ENCODE measurements at places on chromosomes 7 and 10. TPM values are rescaled to one million over a fixed set of nuclear protein-coding genes. Genes with fewer than 3 reads are reported as not detected.
A peak's percentile ranks its signal among the peaks of the same experiment; 100 is the strongest.

The BUB3 gene
- total RNA-seq, result 83.4 TPM

- no peak overlapping the region for H3K27ac ChIP-seq
- no peaks in the 10 kb centered on the region for H3K4me1 ChIP-seq
- no peak overlapping the region for H3K4me3 ChIP-seq
- no peak for DNase-seq
- H3K36me3 ChIP-seq, result no peaks in the 10 kb centered on the region
These were observed 24.0 kb upstream of the ERCC6 start for GRCh38 chr10:49562893-49563292.

DNA sequence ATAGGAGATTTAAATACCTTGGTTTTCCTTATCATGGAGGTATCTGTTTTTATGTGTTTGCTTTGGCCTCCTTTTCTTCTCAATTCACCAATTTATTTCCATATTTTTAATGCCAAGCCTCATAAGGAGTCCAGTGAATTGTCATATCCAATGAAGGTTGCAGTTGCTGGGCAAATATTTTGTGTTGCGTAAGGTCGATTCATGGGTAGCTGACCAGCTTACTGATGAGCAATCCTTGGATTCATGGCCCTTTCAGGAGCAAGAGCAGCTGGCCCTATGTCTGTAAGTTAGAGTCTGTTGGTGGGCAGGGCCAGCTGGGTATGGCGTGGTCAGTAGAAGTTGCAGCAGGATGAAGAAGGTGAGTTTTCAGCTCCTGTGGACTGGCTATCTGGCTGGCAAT, 182.9 kb downstream of the PFKFB3 start:
- DNase-seq, result no peak
- no peak overlapping the region for H3K27ac ChIP-seq

The GPR85 gene
- total RNA-seq, result not detected

GRCh38 chr10:33336582-33337325, 2.3 kb upstream of the NRP1 start:
- DNase-seq, result peak; percentile 31
- H3K27me3 ChIP-seq, result no peaks in the 10 kb centered on the region
- H3K36me3 ChIP-seq, result no peaks in the 10 kb centered on the region
- peak overlapping the region; percentile 41 for H3K4me3 ChIP-seq

DNA sequence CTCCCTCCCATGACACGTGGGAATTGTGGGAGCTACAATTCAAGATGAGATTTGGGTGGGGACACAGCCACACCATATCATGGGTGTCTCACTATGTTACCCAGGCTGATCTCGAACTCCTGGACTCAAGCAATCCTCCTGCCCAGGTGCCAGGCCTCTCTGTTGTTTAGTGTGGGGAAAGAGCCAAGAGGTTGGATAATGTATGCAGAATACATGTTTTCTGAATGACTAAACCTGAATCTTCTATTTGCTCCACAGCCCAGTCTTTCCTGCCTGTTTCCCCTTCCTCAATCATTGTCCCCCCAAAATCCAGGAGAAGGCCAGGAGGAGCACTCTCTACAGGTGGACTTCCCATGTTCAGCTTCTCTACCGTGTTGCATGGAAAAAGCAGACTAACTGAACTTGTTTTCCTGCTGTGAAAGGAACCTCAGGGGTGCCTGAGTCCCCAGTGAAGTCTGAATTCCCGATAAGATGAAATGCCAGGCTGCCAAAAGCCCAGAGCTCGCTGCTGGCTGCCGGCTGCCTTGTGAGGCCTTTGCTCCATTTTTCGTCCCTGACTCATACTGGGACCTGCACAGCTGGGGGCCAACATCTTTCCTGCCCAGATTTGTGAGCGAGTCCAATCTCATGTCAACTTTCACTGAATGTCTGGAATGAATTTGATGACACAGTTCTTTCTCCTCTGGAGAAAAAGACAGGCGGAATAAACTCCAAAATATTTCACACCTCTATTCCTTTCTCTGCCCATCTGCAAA, 588.0 kb downstream of the CALN1 start:
- H3K4me3 ChIP-seq, result no peak overlapping the region
- DNase-seq, result no peak

The CYP26C1 gene
- not detected for total RNA-seq

The NPY4R2 gene
- total RNA-seq, result 1.6 TPM

DNA sequence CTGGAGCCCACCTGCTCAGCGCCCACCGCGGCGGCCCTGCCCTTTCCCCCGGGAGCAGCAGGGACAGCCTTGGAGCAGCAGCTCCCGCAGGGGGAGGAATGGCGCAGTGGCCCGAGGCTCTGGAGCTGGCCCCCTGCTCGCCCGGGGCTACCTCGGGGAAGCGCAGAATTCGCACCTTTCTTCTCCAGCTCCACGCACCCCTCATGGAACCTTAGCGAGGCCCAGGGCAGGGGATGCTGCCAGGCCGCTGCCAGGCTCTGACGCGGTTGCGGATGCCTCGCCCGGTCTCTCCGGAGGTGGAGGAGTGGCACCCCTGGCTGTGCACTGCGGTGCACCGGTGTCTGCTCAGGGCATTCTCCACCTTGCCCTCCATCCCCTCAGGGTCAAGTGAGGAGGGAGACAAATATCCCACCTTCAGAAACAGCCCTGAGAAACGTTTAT, 84.9 kb upstream of the MKI67 start:
- DNase-seq, result no peak
- H3K36me3 ChIP-seq, result no peaks in the 10 kb centered on the region
- H3K4me3 ChIP-seq, result peak overlapping the region; percentile 58
- H3K27ac ChIP-seq, result peak overlapping the region; percentile 59
- H3K4me1 ChIP-seq, result peaks cover 9% of the 10 kb centered on the region

GRCh38 chr10:7512487-7512886, 101.7 kb upstream of the SFMBT2 start:
- H3K36me3 ChIP-seq, result no peaks in the 10 kb centered on the region
- H3K4me3 ChIP-seq, result no peak overlapping the region
- no peak for DNase-seq

The UCN3 gene
- total RNA-seq, result not detected

- DNase-seq, result no peak
- H3K4me1 ChIP-seq, result no peaks in the 10 kb centered on the region
- H3K36me3 ChIP-seq, result no peaks in the 10 kb centered on the region
- H3K4me3 ChIP-seq, result no peak overlapping the region
- H3K27ac ChIP-seq, result no peak overlapping the region
These were observed 336.6 kb downstream of the HPSE2 start for GRCh38 chr10:98899018-98899417.

- DNase-seq, result no peak
- no peaks in the 10 kb centered on the region for H3K4me1 ChIP-seq
- no peak overlapping the region for H3K27ac ChIP-seq
- no peaks in the 10 kb centered on the region for H3K27me3 ChIP-seq
- no peaks in the 10 kb centered on the region for H3K36me3 ChIP-seq
These were observed 48.5 kb downstream of the LRRC18 start for GRCh38 chr10:48890888-48891850.

The DKK1 gene
- total RNA-seq, result not detected

GRCh38 chr7:120703585-120704240, 154.2 kb downstream of the TSPAN12 start:
- no peaks in the 10 kb centered on the region for H3K27me3 ChIP-seq
- no peaks in the 10 kb centered on the region for H3K4me1 ChIP-seq
- no peak overlapping the region for H3K27ac ChIP-seq
- no peak for DNase-seq

- no peaks in the 10 kb centered on the region for H3K36me3 ChIP-seq
- peaks cover 55% of the 10 kb centered on the region for H3K4me1 ChIP-seq
- H3K27me3 ChIP-seq, result peaks cover 99% of the 10 kb centered on the region
- no peak for DNase-seq
- no peak overlapping the region for H3K4me3 ChIP-seq
These were observed 652 bp downstream of the HMX2 start for GRCh38 chr10:123148414-123149161.

DNA sequence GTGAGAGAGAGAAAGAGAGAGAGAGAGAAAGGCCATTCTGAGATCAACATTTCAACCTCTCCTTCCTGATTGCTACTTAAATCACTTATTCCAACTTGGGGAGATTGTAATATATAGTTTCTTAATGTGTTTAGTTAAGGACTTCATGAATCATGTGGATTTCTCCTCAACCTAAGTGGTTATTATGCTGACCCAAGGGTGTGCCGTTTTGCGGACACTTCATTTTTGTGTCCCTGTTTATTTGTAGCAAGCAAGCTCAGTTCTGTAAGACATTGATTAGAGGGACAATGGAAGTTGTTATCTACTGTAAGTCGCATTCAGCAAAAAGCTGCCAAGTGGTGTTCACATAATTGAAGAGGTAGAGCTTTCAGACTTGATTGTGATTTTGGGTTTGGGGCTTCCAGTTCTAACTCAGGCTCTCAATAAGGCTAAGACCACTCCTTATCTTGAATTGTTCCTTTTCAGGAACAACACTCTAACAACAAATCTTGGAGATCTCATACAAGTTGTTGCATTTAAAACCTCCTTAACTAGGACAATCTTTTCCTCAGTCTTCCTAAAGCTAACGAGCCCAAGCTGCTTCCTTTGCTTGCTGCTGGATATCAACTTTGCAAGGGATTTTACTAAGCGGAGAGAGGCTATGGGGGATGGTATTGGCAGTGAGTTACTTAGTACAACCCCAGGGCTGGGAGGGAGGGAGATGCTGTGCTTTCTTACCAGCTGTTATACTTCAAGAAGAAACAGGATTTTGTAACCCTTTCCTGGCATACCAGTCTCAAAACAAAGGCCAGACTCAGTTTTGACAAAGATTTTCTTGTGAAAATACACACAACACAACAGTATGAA, 19.8 kb upstream of the COL1A2 start:
- peak; percentile 38 for DNase-seq
- no peaks in the 10 kb centered on the region for H3K4me1 ChIP-seq
- no peaks in the 10 kb centered on the region for H3K36me3 ChIP-seq
- no peak overlapping the region for H3K4me3 ChIP-seq

DNA sequence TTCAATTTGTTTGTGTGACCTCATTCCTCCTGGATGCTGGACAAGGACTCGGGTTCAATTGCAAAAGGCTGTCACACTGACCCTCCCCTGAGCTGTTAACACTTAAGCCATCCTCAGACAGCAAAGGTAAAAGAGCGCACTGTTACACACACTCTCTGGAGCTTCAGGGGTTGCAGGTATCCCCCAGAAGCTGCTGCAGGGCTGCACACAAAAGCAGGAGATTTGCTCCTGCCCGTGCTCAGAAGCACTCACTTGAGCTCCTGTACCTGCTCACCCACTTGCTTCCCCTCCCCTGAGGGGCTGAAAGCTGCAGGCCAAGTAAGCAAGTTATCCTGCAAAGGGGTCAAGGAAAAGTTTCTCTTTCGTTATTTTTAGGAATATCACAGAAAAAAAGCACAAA, 886.2 kb upstream of the ZWINT start:
- no peaks in the 10 kb centered on the region for H3K27me3 ChIP-seq
- no peak overlapping the region for H3K27ac ChIP-seq

The NKX1-2 gene
- not detected for total RNA-seq

DNA sequence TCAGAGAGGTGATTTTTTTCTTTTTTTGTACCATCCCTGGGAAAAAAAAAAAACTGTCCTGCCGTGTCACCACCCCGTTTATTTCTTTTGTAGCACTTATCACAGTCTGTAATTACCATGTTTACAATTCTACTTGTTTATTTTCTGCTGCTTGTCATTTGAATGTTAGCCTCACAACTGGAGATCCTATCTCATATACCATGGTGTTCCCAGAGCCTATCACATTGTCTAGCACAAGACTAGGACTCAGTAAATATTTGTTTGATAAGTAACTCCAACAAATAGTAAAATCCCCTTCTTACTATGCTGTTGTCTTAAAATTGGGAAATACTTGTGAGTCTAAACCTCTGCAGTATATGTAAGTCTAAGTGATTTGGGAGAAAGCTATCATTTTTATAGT, 36.0 kb downstream of the MKLN1 start:
- H3K36me3 ChIP-seq, result no peaks in the 10 kb centered on the region
- no peaks in the 10 kb centered on the region for H3K27me3 ChIP-seq
- peaks cover 68% of the 10 kb centered on the region for H3K4me1 ChIP-seq
- H3K27ac ChIP-seq, result no peak overlapping the region
- no peak overlapping the region for H3K4me3 ChIP-seq

The DPCD gene
- 13.5 TPM for total RNA-seq

Measured in transverse colon (tissue), 4 donors.